ENCODE measurements at places on chromosomes 1 and 21.

- no peak for DNase-seq
These were observed 119.2 kb downstream of the CDC7 start for GRCh38 chr1:91619881-91620280.

DNA sequence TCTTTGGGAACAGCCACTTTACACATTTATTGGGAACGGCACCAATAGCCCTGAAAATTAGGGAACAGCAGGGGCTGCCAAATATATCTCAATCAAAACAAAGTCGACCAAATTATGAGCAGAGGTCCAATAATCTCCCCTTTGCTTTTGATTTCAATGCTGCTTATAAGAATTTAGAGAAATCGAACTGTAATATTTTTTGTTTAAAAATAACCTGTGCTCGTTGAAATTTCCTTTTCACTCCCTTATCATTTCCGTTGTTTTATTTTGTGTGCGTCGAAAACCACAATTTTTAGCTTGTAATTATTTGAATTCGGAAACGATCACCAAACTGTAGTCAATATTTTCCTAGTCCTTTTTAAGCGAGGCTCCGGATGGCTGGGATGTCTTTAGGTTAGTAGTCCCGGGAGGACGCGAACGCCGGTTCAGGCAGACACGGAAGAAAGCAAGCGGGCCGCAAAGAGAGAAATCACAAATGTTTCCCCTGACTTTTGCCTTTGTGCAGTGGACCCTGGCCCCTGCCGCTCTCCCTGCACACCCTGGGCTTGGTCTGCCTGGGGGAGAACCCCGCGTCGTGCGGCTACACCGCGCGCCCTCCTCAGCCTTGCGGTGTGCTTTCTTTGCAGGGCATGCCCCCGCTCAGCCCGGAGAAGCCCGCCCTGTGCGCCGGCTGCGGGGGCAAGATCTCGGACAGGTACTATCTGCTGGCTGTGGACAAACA is 2.3 kb downstream of the LHX9 start:
- no peak for DNase-seq

GRCh38 chr21:35900539-35900938 is 159.8 kb downstream of the SETD4 start:
- no peak for DNase-seq

GRCh38 chr1:38331496-38332210 is 285.1 kb upstream of the POU3F1 start:
- no peak for DNase-seq

DNA sequence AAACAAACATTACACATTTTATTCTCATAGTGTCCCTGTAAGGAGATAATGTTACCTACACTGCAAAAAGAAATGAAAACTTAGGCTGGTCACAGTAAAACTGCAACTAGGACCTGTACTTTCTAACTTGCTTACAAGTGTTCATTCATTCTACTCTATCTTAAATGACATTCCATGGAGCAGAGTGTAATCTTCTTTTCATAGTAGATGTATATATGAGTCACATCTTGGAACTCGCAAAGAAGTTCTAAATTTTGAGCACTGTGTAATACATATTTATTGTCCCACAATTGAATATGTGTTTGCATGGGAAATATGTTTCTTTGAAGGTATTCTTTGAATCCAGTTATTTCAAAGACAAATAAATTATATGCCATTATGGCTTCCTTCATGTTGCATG is 1258.5 kb upstream of the ADGRL2 start:
- no peak for DNase-seq

- no peak for DNase-seq
These were observed 5.2 kb downstream of the IFI6 start for GRCh38 chr1:27666791-27667254.

- no peak for DNase-seq
These were observed 98.1 kb upstream of the GJB5 start for GRCh38 chr1:34656731-34657130.

DNA sequence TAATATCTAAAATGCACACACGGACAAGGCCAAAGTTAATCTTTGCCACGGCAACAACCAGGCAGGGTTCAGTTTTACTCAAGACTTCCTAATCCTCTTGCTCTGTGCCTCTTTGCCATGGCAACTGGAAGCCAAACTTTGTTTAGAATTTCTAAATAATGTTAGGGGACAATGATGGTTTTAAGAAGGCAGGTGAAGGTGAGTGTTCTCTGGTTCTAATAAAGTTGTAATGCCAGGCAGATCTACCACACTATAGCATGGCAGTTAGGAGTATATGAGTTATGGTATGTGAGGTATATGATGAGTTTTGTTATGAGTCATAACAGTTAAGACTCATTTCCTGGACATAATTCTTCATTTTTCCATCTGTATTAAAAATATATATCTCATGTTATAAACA is 2.7 kb downstream of the PTPRC start:
- DNase-seq: no peak

GRCh38 chr1:208189716-208190115 is 54.5 kb downstream of the PLXNA2 start:
- DNase-seq: no peak

- no peak for DNase-seq
These were observed 39.1 kb downstream of the TFF3 start for GRCh38 chr21:42276076-42276475.

DNA sequence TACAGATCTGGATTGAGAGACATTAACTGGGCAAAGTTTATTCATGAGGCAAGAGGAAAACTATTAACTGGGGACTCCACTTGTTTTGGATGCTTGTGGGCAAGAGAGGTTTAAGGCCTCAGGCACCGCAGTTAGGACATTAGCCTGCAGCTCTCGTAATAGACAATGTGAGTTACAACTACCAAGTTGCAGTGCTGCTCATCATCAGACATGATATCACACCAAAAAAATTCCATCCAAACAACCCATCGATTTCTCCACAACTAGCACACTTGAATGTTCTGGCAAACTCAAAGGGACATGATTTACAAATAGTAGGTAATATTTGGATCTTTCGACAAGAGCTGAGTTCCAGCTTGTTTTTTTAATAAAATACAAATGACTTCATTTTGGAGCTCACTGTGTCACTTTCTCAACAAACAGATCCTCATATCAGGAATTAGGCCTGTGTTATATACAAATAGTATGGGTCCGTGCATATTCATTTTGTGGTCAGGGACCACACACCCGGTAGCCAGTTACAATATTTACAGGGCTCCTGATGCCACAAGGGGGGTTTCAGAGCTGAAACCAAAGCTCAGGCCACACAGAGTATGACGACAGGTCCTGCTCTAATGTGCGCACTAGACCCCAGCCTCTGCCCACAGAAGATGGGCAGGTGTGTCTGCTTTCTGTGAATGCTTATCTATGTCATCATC is 128.0 kb downstream of the TGFBR3 start:
- no peak for DNase-seq

GRCh38 chr1:190478149-190479049 is 735 bp upstream of the BRINP3 start:
- DNase-seq: peak; percentile 89

DNA sequence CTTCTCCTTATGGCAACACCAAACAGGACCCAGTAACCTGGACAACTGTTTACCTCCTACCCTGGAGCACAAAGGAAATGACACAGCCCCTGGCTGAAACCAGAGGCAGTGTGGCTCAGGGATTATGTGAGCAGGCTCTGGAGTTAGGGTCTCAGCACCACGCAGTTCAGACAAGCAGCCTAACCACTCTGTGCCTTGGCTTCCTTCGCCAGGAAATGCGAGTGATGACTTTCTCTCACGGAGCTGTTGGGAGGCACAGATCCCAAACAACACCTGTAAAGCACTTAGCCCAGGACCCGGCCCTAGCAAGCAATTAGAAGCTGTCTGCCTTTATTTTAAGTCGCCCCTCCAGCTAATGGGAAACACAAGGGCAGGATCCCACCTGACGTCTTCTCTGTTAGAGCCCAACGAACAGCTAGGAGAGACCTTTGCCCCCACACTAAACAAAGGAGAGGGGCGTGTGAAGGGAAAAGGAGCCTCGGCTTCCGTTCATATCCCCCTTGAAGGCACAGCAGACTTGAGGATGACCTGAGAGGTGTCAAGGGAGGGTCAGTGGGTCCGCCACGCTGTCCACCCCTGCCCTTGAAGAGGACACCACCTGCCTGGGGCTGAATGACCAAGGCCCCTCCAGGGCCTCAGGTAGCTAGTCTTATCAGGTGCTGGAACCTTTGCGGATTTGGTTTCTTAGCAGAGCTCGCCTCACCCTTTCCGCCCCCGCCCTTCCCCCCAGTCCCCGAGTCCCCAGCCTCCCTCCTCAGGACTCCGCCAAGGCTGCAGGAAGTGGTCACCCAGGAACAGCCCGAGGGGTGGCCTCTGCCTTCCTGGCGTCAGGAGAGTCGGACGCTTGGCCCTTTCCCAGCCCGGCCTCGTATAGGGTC is 860 bp downstream of the TMEM63A start:
- DNase-seq: peak; percentile 76

GRCh38 chr1:204894031-204894430 is 23.4 kb downstream of the NFASC start:
- no peak for DNase-seq

DNA sequence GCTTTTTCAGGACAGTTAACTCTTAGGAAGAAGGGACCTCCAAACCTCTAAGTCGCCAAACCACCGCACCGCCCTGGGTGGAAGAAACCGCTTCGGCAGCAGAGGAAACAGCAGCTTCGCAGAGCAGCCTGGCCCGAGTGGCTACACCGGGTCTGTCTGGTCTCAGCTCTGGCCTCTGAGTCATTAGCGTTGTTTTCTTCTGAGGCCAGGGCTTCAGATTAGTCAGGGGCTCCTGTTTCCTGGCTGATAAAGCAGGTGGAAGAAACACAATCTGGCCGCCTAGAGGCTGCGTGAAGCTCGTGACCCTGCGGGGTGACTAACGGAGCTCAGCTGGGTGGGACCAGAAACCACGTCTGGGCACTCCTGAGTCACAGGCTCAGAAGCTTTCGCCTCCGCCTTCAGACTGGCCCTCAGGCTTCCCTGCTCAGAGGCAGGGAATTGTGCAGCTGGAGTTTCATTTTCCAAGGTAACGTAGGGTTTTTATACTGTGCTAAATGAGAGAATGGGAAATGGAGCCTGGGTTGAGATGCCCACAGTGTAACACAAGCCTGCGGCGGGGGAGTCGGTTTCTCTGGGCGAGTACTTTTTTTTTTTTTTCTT is 44.9 kb downstream of the CHAF1B start:
- peak; percentile 86 for DNase-seq

- no peak for DNase-seq
These were observed 75.0 kb upstream of the SELENON start for GRCh38 chr1:25724966-25725365.

GRCh38 chr1:50378770-50379169 is 44.5 kb downstream of the DMRTA2 start:
- DNase-seq: no peak

- DNase-seq: no peak
These were observed 1688.4 kb downstream of the PLA2G4A start for GRCh38 chr1:188517139-188517538.

DNA sequence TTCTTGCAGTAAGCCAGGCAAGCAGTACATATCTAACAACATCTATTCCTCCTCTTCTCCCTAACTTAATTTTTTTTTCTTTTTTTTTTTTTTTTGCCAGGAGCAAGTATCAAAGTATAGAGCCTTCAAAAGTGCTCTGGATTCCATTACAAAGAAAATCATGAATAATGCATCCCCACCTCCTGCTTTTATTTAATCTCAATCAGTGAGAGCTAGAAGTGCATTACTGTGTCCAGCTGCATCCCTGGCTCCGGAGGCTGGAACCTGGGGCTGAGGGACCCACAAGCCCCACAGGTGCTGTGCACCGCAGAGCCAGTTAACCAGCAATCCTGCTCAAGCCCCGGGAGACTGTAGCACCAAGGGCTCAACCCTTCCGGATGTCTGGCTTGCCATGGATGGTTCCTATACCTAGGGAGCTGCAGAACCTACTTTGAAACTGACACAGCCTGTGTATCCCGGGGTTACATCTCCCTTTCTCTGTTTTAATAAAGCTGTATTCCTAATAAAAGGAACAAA is 455.9 kb upstream of the RUNX1 start:
- DNase-seq: no peak

GRCh38 chr1:244322791-244323521 is 128.8 kb downstream of the ADSS2 start:
- peak; percentile 62 for DNase-seq

DNA sequence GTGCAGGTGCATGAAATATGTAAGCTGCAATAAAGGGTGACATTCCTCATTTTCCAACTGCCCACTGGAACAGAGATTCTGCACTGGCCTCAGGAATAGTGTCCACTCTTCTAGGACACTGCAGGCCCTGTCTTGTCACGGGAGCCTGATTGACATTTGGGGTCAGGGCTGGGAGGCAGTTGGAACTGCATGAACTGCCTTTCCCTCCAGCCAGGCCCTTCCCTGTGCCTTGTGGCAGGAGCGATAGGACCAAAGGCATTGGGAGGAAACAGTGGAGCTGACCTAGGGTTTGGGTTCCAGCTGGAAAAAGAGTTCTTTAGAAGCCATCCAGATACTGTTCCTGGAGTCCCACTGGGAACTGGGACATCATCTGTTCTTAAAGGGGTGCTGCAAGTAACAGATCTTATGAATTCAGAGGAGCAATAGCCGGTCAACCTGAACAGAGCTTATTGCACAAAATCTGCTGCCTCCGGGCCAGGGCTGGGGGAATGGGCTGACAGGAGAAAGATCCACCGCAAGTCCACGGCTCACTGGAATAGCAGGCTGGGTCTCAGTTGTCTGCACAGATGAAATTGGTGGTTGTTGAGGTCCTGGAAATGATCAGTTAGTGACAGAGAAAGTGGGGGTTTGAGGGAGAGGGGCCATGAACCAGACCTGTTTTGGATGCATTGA is 451.7 kb downstream of the CAMTA1 start:
- DNase-seq: no peak

- no peak for DNase-seq
These were observed 14.0 kb upstream of the PKP1 start for GRCh38 chr1:201269281-201269680.

DNA sequence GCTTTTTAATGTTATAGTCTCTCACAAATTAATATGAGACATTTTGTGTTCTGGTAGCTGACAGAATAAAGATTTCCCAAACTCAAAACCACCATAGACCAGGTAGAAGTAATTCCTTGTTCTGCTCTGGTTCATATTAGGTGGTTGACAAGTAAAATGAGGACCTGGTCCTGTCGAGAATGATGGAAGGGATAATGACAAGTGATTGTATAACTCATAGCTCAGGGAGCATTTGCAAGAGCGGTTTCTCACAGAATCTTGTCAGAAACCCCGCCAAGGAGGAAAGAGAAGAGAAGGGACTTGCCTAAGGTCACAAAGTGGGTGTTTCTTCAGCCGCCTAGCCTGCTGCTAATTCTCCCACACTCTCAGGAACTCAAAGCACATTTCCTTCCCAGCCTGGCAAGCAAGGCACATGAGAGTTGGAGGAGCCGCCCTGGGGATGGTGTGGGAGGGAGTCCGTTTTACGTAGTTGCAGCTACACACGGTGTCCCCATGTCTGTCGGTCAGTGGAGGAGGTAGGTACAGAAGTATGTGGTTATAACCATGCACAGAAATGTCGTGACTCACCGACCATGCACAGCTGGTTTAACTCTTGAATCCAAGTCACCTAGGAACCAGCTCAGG is 46.5 kb downstream of the SAMD13 start:
- DNase-seq: no peak

DNA sequence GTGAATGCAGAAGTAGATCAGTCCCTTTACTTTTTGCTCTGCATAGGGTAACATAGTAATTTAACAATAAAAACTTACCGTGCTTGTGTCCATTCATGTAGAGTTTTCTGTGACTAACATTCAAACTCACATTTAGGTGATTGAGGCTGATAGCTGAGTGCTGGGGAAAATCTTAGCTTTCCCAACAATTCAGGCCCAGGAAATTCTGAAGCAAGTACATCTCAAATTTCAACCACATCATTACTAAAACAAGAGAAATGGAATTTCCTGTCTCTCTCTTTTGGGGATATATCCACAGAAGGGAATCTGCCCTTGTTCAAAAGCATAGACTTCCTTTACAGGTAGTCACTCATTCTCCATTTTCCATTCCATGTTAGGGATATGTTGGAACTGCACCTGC is 33.1 kb upstream of the C1orf146 start:
- no peak for DNase-seq
